ENCODE measurements at places on chromosomes 16 and 17.

DNA sequence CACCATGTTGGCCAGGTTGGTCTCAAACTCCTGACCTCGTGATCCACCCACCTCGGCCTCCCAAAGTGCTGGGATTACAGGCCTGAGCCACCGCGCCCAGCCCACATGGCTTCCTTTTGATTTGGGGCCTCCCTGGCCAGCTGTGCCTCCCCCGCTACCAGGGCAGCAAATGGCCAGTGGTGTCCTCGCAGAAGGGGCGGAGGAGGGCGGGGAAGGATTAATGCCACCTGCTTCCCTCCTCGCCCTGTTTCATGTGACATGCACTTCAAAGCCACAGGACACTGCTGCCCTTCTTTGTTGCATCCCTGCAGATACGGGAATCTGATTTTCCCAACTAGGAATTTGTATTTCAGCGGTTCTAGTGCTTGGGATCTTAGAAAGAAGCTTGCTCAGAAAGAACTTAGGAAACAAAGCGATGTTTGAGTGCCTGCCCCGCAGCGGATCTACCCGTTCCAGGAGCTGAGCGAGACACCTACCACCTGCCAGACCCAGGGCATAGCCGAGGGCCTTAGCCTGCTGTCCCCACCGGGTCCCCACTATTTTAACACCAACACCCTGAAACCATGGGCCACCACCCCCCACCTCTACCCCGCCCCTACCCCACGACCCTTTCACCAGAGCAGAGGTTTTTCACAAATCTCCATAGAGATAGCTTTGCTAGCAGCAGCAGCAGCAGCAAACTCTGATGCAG, 37.7 kb upstream of the CCDC182 start:
- DNase-seq: no peak

- no peak for DNase-seq
These were observed 14.5 kb upstream of the PPM1E start for GRCh38 chr17:58741121-58741625.

DNA sequence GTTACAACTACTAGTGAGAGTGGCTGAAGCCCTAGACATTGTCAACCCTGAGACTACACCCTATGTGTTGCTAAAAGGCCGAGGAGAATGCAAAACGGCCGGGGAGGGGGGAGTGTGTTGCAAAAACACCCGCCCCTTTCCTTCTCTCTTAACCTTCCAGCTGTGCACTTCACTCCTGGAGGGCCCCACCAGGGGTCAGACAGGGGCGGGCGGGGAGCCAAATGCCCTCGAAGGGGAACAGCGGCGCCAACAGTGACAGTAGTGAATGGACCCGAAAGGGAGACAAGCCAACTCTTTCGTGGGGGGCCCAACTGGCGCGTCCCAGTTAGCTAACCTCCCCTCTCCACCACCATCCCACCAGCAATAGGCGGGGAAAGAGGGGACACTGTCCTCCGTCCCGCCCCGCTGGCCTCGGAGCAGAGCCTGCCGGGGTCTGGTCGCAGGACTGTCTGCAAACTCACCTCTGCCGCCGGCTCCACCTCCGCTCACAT, 352 bp downstream of the MARF1 start:
- DNase-seq: peak; percentile 71

DNA sequence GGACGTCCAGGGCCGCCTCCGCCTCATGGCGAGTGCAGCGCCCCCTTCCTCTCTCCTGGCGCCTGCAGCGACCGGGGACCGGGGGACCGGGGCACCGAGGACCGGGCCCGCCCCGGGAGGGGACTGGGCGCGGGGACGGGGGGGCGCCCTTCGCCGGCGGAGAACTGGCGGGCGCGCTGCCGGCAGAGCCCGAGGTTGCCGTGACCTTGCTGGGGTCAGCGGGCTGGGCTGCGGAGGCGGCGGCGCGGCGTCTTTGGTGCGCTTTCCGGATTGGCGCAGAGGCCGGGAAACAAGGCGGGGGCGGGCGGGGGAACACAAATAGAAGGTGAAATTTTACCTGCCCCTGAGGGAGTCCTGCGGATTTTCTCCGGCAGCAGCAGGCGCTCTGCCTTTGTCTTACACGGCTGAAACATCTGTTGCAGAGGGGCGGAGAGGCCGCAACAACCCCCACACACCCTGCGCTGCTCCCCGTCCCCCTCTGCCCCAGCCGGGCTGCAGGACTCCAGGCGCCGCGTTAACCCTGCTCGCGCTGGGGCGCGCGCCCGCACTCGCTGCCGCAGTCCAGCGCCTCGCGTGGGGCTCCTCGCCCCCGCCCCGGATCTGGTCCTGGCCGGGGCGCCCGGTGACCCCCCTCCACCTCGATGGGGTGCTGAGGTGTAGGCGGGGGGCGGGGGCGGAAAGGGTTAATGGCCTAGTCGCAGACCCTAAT, 53.5 kb downstream of the SREBF1 start:
- DNase-seq: peak; percentile 46

DNA sequence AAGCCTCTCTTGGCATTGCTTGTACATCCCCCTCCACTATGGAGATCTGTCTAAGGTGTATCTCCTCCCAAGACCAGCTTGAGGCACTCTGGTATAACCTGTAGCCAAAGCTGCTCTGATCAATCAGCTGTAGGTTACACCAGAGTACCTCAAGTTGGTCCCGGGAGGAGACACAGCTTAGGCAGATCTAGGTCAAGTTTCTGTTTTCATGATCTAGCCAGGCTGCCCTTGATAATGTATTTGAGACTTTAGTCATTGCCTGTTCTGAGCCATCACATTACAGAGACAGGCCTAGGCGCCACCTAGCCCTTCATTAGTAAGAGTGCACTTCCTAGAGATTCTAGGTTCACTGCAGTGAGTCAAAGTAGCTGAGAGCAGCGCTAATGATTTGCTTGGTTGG, 31.4 kb downstream of the ASGR1 start:
- DNase-seq: no peak

- no peak for DNase-seq
These were observed 203.4 kb downstream of the CCDC182 start for GRCh38 chr17:57541472-57542394.

DNA sequence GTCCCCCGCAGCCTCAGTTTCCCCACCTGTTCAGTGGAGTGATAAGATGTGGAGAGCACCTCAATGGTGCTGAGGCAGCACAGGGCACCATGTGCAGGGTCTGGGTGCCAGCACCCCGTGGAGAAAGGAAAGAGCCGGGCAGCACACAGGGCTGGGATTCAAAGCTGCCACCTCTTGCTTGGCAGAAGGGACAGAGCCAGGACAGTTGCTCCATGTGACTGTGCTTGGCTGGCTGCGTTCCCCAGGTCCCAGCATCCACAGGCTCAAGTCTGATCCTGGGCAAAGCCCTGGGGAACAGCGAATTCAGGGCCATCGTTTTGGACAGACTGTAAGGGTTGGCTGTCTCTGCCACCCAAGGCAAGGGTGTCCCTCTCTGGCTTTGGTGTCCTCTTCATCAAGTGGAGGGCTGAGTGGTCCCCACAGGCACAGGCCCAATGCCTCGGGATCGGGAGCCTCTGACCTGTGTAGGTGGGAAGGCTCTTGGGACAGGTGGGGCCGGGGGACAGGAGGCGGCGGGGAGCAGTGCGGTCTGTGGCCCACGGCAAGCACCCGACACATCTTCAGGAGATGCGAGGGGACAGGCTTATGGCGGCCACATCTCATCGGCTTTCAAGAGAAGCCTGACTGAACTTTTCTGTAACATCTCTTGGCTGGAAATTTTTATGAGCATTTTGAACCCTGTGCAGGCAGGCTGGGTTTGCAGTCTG, 8.5 kb downstream of the ZNF469 start:
- no peak for DNase-seq

- no peak for DNase-seq
These were observed 1.8 kb downstream of the CACNG3 start for GRCh38 chr16:24257958-24258357.

DNA sequence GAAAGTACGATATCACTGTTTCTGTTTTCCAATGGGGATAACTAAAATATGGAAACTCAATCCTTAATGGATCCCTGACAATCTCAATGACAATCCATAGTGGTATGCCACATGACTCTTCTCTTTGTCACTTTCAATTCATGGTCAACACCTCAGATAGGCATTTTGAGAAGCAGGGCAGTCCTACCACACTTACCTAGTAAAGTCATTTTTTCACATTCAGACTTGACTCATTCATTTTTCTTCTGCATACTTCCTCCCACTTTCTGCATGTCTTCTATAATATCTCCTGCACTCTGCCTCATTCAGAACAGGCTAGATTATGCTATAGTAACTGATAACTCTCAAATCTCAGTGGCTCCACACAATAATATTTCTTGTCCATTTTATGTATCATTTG, 117.5 kb downstream of the FTO start:
- no peak for DNase-seq

- DNase-seq: no peak
These were observed 14.5 kb downstream of the C17orf100 start for GRCh38 chr17:6666077-6666521.

DNA sequence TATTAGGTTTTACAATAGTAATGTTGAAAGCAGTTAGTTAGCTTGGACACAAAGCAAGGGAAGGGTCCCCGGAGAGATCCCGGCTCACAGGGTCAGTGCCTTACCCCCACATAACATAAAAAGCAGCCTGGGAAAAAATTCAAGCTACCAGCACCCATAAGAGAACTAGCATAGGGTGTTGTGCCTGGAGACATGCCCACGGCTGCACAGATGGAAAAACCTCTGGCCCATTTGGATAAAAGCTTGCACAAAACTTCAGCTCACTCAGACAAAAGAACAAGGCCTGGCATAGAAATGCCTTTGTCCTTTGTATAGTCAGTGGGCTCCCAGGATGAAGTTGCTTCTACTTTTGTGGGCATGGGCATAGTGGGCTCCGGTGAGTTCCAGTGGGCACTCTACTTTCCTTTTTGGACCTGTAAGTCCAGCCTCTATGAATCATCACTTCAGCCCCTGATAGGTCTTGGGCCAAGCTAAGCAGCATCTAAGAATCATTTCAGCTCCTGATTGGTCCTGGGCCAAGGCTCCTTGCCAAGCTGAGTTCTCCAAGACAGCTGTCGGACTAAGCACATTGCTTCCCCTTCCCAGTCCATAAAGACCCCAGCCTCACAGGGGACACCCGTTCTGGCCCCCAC, 1.3 kb upstream of the RDM1 start:
- DNase-seq: no peak

DNA sequence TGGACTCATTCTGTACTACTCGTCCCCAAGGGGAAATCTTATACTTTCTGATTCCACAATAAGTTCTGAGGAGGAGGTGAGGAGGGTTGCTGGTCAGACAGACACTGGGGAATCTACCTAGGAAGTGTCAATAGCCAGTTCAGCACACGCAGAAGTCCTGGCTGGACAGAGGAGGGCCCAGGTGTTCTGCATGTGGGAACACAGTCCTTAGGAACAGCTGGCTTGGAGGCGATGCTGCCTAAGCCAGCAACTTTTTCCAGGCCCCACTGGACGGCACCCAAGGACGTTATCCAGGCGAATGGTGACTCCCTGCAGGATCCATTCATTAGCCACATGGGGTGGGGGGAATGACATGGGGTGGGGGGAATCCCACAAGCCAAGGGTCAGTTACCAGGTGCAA, 29.9 kb upstream of the WFIKKN2 start:
- DNase-seq: no peak

GRCh38 chr17:44693609-44694008, 4.0 kb upstream of the CCDC43 start:
- no peak for DNase-seq

DNA sequence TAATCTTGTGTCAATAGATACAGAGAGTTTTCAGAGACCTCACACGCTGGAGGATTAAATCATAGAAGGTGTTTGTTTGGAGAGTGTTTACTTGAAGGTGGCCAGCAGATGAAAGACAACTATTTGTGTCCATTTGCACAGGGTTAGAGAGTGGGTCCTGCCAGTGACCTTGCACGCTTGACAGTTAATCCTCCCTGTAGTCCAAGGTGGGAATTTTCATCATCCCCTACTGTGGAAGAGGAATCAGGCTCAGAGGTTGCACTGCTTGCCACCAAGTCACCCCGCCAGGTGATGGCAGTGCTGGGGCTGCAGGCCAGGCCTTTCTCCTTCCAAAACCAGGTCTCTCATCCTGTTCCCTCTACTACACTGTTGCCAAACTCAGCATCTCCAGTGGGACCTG, 12.3 kb downstream of the CDH1 start:
- no peak for DNase-seq

- DNase-seq: no peak
These were observed 6.1 kb downstream of the ITGA2B start for GRCh38 chr17:44383363-44383762.

DNA sequence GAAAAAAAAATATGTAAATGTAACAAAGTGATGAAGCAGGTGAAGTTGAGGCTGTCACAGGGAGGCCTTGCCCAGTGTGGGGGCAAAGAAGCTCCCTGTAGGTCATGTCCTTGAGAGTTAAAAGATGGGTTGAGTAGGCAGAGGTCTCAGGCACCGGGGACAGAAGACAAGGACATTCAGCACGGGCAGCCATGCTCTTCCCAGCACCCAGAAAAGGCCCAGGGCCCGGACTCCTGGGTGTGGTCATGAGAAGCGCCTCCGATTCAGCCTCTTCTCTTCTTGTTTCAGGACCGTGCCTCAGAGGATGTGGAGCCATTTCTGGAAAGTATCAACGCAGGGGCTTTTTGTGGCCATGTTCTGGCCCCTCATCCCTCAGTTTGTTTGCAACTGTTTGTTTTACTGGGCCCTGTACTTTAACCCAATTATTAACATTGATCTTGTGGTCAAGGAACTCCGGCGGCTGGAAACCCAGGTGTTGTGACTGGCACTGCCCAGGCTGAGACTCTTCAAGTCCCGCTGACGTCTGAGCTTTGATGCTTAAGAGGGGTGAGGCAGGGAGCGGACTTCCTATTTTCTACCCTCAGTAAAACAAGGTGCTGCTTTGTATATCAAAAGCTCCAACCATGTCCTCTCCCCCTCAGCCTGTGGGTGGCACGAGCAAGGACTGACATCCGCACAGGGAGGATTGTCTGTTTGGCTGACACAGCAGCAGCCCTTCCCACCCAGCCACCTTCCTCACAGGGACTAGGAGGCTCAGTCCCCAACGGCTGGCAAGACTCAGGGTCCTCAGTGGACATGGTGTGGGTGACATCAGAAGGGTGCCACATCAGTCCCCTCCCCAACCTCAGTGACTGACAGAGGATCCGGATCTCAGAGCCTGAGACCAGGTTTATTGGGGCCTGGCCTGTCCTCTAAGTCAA, 26.5 kb downstream of the PLA2G10 start:
- DNase-seq: no peak

GRCh38 chr17:27920569-27920968, 27.4 kb upstream of the LYRM9 start:
- DNase-seq: no peak

DNA sequence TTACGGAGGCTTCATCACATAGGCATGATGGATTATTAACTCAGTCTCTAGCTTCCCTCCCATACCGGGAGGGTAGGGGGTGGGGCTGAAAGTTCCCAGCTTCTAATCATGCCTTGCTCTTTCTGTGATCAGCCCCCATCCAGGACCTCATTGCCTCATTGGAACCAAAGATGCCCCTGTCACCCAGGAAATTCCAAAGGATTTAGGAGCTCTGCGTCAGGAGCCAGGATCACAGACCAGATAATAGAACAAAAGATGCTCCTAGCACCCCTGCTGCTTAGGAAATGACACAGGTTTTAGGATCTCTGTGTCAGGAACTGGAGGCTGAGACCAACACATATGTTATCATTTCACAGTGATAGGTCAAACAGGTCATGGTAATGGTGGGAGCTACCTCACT, 9.7 kb downstream of the USB1 start:
- no peak for DNase-seq

- DNase-seq: peak; percentile 9
These were observed 174.6 kb downstream of the CDH13 start for GRCh38 chr16:82801361-82801760.
